ENCODE measurements at places on chromosomes 1 and 21. TPM values are rescaled to one million over a fixed set of nuclear protein-coding genes. Genes with fewer than 3 reads are reported as not detected.
A peak's percentile ranks its signal among the peaks of the same experiment; 100 is the strongest.

GRCh38 chr1:3580231-3580630 lies 31.1 kb downstream of the MEGF6 start:
- no peak for DNase-seq

The ANKRD34A gene
- 0.59 TPM for total RNA-seq

GRCh38 chr1:237814319-237814924 lies 76.3 kb downstream of the ZP4 start:
- DNase-seq = peak; percentile 22

The RNF186 gene
- not detected for total RNA-seq

DNA sequence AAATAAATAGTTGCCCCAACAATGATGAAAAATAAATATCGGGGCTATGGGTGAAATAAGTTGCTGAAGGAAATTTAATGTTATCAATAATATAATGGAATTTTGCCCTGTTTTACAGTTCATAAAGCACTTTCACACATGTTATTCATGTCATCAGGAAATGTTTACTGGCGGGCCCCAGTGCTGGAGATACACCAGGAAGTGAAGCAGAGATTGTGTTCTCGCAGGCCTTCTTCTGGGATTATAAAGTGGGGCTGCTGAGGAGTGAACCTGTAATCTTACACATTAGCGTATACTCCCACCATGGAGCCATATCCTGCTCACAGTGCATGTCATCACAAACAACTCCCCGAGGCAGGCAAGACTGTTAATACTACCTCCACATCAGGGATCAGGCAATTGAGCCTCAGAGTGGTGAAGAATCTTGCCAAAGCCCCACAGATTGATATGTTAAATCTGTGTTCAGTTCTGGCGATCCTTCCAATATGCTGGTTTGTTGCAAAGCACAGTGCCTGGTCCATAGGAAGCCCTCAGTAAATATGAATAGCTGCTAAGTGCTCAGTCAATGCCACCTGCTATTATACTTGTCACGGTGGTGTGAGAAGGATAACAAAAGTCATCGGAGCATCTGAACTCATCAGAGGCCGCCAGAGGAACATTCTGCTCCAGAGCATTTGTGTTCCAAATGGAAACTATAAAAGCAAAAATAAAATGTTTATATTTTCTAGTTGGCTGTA lies 104.4 kb upstream of the UBE2U start:
- no peak for DNase-seq

The OR2T29 gene
- total RNA-seq = not detected

- no peak for DNase-seq
Observed at GRCh38 chr1:83606416-83606955, 392.4 kb downstream of the TTLL7 start.

Measured in M059J (cell line).